ENCODE measurements at places on chromosomes 3 and 15.

DNA sequence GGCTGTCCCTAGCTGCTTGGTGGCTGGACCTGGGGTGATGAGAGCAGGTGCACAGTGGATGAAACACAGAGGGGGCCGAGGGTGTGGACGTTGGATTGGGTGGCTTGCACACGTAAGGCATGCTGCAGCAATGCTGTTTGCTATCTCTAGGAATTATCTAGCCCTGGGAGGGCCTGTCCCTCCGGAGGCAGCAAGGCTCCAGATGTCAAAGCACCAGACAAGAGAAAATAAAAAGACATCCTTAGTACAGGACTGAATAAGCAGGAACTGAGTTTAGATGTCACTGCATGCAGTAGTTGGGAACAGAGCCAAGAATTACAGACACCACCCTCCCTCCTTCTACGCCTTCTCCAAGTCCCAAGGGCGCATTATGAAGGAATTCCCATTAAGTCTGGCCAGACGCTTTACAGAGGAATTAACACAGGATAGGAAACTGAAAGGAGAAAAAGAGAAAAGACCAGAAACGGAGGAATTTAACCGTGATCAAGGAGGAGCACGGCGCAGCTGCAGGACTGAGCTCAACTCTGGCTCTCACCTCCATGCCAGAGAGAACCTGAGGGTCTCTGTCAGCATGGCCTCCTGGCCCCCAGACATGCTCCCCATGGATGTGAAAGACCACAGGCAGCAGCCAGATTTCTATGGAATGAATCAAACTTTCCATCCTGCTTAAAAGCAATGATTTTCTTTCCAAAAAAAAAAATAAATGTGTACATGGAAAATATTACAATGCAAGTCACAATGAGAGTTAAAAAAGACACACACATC is 13.8 kb downstream of the ATP10A start:
- no peak for DNase-seq

GRCh38 chr3:190608850-190609589 is 95.1 kb downstream of the IL1RAP start:
- DNase-seq = no peak

DNA sequence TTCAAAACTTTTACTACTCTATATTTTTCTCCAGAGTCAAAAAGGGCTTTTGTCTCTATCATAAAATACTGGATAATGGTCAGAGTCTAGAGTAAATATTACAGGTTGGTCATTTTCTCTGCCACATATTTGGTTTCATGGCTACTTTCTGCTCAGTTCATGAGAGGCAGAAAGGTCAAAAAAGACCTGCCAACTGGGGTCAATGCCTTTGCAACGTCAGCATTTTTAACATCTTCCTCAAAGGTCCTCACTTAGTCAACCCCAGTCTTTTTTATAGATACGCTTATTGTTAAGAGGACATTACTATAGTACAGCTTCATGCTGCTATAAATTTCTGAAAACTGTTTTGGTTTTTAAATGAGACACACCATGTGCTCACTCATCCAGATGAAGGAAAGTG is 312.1 kb upstream of the ARHGEF26 start:
- no peak for DNase-seq

DNA sequence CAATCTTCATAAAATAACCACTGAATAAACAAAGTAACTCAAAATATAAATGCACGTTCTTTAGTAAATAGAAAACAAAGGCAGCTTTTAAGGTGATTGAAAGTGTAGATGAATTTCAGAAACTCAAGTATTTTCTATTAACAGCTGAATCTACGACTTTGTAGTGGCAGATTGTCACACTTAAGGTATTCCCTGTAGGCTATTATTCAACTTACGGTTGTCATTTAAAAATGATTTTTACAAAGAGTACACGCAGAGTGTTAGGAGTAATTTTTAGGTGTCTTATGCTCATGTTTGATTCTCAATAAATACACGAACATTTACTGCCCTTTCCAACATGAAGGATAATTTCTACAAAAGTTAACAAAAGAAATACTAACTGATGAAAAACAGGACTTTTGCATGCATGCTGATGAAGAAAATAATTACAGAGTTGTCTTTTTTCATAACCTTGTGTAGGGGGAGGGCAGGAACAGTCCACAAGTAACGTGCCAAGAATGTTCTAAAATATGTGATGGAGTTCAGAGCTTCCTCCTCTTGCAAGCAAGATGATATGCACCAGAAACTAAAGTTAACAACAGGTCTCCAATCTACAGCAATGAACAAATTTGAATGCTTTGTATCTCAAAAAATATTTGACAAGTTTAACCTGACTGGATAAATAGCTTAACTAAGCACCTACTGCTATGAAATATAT is 16.7 kb downstream of the DCBLD2 start:
- no peak for DNase-seq

DNA sequence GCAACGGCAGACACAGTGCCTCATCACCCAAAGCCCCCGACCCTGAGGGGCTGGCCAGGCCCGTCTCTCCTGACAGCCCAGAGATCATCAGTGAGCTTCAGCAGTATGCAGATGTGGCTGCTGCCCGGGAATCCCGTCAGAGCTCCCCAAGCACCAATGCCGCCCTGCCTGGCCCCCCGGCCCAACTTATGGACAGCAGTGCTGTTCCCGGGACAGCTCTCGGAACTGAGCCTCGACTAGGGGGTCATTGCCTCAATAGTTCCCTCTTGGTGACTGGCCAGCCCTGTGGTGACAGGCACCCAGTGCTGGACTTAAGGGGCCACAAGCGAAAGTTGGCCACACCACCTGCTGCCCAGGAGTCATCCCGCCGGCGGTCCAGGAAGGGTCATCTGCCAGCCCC is 8.6 kb upstream of the TEX264 start:
- DNase-seq = no peak

GRCh38 chr15:36737430-36737891 is 158.0 kb downstream of the CDIN1 start:
- no peak for DNase-seq

DNA sequence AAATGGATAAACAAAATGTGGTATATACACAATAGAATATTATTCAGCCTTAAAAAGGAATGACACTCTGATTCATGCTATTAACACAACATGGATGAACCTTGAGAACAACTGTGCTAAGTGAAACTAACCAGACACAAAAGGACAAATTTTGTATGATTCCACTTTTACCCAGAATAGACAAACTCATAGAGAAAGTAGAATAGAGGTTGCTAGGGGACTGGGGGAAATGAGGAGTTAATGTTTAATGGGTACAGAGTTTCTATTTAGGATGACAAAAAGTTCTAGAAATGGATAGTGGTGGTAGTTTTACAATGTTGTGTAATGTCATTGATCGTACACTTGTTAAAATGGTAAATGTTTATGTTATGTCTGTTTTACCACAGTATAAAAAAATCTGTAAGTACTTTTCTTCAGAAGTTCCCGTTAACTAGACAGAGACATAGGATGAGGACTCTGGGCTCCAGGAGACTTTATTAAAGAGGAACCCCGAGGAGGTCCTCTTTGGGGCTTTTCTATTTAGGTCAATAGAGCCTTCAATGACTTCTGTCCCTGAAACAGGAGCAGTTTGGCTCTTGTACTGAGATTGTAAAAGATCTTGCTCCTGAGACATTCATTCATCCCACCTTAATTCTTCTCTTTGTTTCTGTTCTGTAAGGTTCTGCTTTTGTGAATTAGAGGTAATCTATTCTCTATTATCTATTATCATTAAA is 24.5 kb downstream of the ABHD6 start:
- DNase-seq = no peak

- no peak for DNase-seq
Measured at GRCh38 chr3:56839784-56840715, 38.3 kb upstream of the ARHGEF3 start.

GRCh38 chr3:104519068-104519467 is 847.6 kb upstream of the ALCAM start:
- DNase-seq = no peak

DNA sequence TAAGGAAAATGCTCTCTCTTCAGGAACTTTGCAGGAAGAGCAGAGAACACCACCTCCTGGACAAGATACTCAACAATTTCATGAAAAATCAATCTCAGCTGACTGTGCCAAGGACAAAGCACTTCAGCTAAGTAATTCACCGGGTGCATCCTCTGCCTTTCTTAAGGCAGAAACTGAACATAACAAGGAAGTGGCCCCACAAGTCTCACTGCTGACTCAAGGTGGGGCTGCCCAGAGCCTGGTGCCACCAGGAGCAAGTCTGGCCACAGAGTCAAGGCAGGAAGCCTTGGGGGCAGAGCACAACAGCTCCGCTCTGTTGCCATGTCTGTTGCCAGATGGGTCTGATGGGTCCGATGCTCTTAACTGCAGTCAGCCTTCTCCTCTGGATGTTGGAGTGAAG is 200.5 kb downstream of the AKAP13 start:
- no peak for DNase-seq

DNA sequence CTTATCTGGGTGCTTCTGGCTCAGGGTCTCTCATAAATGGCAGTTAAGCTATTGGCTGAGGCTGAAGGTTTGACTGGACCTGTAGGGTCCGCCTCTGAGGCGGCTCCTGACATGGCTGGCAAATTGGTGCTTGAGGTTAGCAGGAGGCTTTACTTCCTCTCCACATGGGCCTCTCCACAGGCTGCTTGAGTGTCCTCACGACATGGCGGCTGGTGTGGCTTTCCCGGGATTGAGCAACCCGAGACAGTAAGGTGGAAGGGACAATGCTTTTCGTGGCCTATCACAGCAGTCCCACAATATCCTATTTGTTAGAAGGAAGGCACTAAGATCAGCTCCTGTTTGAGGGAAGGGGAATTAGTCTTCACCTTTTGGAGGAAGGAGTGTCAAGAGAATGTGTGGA is 267.3 kb upstream of the LRRFIP2 start:
- DNase-seq = no peak

DNA sequence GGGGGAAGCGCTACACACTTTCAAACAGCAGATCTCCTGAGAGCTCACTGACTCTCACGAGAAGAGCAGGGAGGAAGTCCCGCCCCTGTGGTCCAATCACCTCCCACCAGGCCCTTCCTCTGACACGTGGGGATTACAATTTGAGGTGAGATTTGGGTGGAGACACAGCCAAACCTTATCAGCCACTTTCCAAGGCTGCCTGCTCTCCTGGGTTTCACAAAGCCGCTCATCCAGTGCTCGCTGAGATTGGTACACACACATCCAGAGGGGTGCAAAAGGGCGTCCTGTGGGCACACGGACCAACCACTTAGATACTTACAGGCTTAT is 23.1 kb downstream of the XXYLT1 start:
- DNase-seq = no peak

GRCh38 chr15:36175741-36176291 is 403.6 kb upstream of the CDIN1 start:
- no peak for DNase-seq

GRCh38 chr3:132229641-132230040 is 87.6 kb upstream of the ACP3 start:
- no peak for DNase-seq

GRCh38 chr3:113607219-113607596 is 74.9 kb downstream of the SIDT1 start:
- no peak for DNase-seq

GRCh38 chr15:43489191-43489590 is 3.8 kb downstream of the TP53BP1 start:
- no peak for DNase-seq

DNA sequence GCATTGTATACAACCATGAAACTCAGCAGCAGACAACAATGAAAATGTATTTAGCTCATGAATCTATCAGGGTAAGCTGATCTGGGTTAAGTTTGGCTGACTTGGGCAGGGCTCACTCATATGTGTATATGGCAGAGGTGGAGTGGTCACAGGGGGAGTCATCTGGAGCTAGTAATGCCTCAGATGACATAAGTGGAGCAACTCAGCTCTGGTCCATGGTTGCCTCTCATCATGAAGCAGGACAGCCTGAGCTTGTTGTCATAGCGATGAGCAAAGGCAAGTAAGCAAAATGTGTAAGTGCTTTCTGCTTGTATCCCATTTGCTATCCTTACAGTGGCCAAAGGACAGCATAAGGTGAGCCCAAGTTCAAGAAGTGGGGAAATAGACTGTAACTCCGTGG is 64.5 kb downstream of the ALCAM start:
- no peak for DNase-seq

GRCh38 chr3:11581237-11582190 is 62.2 kb downstream of the VGLL4 start:
- no peak for DNase-seq
